ENCODE measurements at places on chromosomes 13 and 19. TPM values are rescaled to one million over a fixed set of nuclear protein-coding genes. Genes with fewer than 3 reads are reported as not detected.

- no peak for DNase-seq
Observed at GRCh38 chr13:111937777-111938311, 129.1 kb upstream of the SOX1 start.

DNA sequence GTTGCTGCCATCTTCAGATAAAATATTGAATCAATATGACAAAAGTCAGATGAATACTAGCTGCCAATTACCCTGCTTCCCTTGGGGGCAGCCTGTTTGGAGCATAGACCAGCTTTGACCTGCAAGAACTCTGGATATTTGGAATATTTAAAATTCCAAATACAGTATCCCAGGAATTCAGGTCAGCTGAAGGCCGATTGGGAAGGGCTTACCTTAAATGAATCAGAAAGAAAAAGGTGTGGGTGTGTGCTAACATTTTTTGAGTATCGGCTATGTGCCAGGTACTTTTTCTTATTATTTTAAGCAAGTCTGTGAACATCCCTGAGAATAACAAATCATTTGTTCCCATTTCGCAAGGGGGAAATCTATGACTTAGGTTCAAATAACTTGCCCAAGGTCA is 1.8 kb upstream of the RUBCNL start:
- no peak for DNase-seq

DNA sequence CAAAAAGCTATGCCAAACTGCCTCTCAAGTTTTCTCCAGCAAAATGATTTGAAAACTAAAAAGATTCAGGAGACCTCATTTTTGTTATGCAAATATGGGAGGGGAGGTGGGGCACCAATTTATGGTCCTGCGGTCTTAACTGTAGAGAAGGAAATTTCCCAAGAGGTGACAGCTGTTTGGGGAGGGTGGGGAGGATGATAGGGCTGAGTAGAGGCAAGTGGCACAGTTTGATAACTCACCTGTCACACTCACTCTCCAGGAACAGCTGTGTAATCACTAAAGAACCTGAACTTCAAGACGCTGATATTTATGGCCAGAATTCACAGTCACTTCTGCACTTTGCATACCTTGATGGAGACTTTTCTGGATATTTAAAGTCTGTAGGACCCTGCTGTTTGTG is 232.9 kb upstream of the STARD13 start:
- DNase-seq = no peak

GRCh38 chr13:35129500-35129899 is 187.4 kb downstream of the NBEA start:
- DNase-seq = no peak

GRCh38 chr19:19552798-19553197 is 14.7 kb downstream of the CILP2 start:
- DNase-seq = no peak

GRCh38 chr13:30159446-30159839 is 147.9 kb downstream of the KATNAL1 start:
- peak; percentile 73 for DNase-seq

DNA sequence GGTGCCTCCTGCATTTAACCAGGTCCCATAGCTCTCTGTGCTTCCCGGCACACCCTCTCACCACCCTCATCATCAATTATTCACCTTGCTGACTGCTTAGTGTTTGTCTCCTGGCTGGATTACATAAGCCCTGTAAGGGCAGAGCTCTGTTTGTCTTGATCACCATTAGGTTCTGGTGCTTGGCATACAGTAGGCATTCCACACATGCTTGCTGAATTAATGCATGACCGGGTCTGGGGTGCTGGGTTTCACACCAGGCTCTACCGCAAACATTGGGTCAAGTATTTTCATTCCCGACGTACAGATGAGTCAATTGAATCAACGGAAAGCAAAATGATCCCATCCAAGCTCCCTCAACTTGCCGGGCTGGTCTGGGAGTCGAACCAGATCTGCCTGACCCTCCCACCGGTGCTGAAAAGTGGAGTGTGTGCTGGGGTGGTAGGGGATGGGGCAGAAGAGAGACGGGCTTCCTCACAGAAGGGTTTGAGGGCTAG is 28.5 kb downstream of the VAV1 start:
- no peak for DNase-seq

The ZNF121 gene
- total RNA-seq = 23.5 TPM

The NXNL1 gene
- total RNA-seq = 0.59 TPM

Data from cardiac septum (tissue), 1 donor.